IPS-NIHi11 (cell line): ENCODE measurements at places on chromosomes 1 and 21.

DNA sequence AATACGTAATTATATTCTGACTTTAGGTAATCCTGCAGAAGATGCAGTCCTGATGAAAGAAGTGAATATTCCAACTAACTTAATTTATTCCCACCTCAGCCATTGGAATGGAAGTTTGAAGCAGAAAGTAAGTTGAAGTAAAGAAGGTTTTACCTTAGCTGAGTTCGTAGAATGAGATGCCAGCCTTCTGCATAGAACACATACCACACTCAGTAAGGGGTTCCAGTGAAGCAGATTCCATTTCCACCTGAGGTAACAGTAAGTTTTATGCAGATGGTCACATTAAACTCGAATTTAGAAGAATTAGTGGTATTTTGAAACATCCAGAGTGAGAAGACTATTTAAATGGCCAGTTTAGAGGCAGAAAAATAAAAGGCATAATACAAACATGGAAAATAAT lies 20.2 kb downstream of the RBM11 start:
- DNase-seq: no peak

DNA sequence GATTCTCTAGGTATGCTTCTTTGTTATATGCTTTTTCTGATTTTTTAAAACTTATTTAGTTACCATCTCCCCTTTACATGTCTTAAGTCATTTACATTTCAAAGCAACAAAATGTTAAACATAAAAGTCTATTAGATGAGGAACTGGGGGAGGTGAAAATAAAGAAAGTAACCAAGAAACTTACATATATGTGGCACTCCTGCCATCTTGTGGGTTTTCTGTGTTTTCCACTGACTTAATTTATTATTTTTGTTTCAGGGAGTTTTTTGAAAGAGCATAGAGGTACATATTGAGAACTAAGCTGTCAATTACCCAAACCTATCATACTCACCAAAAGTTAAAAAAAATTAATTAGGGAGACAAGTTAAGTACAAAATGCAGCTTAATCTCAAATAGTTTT lies 1531.1 kb downstream of the MRPL39 start:
- DNase-seq: no peak

GRCh38 chr1:230896779-230897178 lies 28.5 kb upstream of the C1orf198 start:
- DNase-seq: no peak

DNA sequence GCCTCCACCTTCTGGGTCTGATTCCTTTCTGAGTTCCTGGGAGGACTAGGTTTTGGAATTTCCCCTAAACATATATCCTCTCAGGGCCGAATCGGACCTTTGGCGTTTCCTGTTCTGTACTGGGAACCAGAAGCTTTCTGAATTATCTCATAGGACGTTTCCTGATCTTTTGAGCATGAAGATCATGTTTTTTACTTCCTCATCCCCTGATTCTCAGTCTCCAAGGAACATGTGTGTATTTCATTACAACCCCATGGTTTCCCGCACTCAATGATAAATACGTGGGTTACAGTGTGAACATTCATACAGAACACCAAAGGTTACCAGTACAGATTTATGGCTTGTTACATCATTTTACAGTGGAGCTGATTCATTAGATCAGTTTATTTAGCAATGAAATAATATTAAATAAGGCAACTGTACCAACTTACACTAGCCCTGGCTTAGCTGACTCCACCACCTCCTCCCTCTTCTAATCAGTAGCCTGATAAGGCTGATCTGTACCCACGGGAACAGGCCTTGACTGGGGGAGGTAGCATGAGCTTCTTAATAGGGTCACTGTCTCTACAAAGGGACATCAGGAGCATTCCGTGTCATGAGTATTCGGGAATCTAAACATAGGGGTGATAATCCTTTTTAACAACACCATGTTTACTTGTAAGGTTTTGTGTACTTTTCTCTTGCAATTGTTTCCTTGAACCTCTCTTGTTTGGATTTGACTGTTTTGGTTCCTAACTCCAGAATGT lies 57.8 kb upstream of the ERRFI1 start:
- no peak for DNase-seq

- DNase-seq: no peak
These were observed 8.8 kb upstream of the THEMIS2 start for GRCh38 chr1:27863538-27863915.

DNA sequence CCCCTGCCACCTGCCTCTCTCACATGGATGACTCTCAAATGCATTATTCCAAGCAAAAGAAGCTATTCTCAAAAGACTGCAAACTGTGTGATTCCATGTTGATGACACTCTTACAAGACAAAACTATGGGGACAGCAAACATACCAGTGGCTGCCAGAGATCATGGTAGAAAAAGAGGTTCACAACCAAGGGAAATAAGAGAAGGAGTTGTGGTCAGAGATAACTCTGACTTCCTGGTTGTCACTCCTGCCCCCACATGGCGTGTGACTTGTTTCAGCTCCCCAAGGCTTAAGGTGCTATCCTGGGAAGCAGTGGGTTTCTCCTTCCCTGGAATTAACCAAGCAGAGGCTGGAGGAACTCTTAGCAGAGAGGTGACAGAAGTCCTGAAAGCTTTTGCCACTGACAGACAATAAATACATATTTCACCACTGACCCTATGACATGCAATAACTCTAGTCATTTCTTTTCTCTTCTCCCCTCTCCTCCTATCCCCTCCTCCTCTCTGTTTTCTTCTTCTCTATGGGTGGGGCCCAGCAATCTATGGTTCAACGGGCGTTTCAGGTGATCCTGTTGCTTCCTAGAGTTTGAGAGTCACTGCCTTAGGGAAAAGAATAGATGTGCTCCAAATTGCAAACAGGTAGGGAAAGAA lies 185.1 kb downstream of the FCRL5 start:
- no peak for DNase-seq

- no peak for DNase-seq
These were observed 406 bp upstream of the DNAJC8 start for GRCh38 chr1:28233264-28233606.

DNA sequence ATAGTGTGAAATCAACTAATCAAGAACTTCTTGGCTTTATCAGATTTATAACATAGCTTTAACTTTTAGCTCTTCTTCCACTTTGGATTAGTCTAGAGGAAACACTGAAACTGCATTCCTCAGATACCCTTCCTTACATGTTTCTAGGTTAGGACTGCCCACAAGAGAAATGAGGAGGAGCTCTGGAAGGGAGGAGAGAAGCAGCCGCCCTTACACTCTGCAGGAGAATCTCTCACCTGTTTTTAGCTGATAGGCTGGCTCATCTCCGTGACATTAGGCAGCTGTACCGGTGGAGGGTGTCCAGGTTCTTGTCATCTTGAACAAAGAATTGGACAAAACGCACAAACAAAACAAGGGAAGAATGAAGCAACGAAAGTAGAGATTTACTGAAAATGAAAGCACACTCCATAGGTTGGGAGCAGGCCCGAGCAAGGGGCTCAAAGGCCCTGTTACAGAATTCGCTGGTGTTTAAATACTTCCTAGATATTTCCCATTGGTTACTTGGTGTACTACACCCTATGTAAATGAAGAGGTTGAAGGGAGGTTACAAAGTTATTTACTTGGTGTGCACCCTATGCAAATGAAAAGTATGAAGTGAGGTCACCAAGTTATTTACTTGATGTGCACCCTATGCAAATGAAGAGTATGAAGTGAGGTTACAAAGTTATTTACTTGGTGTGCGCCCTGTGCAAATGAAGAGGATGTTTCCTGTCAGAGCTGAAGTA lies 524.9 kb upstream of the CHRM3 start:
- DNase-seq: no peak

DNA sequence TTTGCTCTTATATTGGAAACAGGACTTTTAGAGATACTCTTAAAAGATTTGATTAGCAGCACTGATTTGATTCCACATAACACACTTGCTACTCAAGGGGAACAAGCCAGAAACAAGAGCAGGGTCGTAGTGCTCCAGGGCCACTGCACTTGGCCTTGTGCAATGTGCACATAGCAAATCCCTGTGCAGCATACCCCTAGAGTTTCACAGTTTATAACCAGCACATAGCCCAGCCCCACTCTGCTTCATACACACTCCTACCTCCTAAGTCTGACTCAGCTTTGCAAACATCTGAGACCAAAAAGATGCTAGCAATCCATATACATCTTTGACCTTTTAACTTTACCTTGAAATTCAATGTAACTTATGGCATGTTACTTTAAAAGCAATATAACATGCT lies 157.6 kb downstream of the VAV3 start:
- DNase-seq: no peak

DNA sequence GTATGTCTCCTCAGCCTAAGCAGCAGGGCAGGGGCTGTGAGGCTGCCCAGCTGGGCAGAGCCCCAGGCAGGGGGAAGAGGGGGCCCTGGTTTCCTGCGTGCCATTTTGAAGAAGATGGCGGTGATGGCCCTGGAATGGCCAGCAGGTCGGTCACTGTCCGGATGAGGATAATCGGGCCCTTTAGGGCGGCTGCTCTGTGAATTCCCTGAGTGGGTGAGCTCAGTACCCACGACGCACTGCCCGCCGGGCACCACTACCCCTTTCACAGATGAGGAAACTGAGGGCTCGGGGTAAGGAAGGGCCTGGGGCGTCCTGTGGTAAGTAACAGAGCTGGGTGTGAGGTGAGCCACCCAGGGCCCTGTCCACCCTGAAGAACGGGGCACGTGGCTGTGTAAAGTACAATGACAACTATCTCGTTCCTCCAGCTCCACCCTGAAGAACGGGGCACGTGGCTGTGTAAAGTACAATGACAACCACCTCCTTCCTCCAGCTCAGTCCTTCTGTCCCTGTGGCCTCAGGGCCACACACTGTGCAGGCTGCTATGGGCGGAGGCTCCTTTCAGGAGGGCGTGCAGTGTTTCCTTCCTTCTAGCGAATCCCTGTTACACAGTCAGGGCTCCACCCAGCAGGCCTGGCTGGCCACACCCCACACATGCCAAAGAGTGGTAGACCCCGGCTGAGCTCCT lies 23.2 kb downstream of the ITGB2 start:
- DNase-seq: peak; percentile 68

GRCh38 chr21:45149021-45149420 lies 74.6 kb downstream of the ADARB1 start:
- DNase-seq: no peak

DNA sequence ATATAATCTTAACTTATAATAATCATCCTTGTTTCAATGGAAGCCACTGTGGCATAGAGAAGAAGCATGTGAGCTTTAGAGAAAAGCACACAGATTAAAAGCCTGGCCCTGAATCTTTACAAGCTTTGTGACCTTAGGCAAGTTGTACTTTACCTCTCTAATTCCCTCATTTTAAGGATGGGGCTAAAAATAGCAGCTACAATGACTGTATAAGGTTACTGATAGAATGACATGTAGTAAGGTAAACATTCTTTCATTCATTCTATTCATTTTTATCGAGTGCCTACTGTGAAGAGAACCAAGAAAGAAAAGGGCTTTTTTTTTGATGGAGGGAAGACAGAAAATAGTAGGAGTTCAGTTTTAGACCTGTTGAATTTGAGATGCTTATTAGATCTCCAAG lies 25.6 kb downstream of the CDKN2C start:
- no peak for DNase-seq

GRCh38 chr1:248187363-248187762 lies 9.7 kb upstream of the OR2M3 start:
- DNase-seq: no peak

DNA sequence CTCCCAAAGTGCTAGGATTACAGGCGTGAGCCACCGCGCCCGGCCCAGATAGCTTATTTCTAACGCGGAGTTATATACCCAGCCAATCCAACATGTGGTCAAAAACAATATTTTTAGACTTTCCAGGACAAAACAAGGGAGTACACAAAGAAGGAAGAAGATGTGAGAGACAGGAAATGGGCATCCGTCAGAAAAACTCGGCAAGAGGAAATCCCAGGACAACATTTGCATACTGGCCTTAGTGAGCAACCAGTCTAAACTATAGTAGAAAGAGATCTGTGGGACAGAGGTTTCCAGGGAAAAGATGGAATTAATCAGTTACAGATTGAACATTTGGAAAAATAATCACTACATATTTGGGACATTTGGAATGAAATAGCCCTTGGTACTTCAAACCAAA lies 11.4 kb downstream of the ARMH1 start:
- no peak for DNase-seq

GRCh38 chr1:109595531-109595930 lies 23.9 kb downstream of the GNAT2 start:
- no peak for DNase-seq

DNA sequence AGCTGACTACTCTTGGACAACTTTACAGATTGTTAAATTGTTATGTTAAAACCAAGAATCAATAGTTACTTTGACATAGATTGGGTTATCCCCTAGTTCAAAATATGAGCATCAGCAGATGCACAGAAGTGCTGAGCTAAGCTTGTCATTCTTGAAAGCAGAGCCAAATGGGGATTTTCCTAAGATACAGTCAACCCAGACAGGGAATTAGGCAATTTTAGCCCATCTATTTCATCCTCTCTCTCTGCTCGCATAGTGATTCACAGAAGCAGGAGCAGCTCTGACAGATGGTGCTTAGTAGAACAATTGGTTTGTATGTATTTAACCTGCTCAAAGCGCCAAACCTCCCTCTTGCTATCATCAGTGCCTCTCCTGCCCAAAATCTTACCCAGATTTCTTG lies 27.9 kb upstream of the PRRC2C start:
- no peak for DNase-seq

GRCh38 chr1:121595089-121595488 lies 410.3 kb downstream of the SRGAP2C start:
- no peak for DNase-seq

DNA sequence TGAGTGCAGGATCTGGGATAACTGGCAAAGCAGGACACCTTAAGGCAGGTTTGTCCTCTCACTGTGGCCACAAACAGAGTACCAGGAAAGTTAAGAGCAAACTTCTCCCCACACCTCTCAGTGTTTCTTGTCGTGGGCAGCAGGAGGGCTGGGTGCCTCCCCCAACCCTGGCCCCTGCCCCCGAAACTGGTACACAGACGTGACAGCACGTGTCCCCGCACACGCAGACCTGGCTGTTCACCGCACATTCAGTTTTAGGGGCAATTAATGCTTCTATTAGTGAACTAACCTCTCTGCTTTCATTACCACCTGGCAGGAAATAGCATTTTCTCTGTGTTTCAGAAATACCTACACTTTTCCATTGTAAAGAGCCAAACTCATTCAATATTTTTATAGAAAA lies 32.9 kb upstream of the RIPK4 start:
- DNase-seq: no peak

- DNase-seq: no peak
These were observed 9.6 kb upstream of the SPATC1L start for GRCh38 chr21:46193829-46194373.

DNA sequence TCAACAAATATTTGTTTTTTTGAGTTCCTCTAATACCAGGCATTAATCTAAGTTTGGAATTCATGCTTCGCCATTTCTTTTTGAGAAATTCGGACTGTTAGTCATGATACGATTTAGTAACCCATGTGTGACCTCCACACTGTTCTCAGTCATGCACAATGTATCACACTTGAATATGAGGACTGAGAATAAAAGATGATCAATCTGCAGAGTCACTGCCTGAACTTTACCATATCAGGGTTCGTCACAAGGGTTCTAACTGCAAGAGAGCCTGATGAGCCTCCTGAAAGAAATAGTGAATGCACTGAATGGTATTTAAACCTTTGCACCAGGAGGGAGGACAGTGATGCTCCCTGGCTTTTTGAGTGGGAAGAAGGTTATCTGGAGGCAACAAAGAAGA lies 10.9 kb upstream of the FASLG start:
- no peak for DNase-seq

GRCh38 chr1:184379111-184379752 lies 7.6 kb upstream of the C1orf21 start:
- peak; percentile 33 for DNase-seq

GRCh38 chr1:110319332-110320167 lies 19.6 kb upstream of the RBM15 start:
- DNase-seq: no peak
